T-helper 2 cell treated with Interferon-gamma antibody and Interleukin-4, amounts not matched to agents 100 ng/mL and 5 ng/mL, for 36 hours (primary cell): ENCODE measurements at places on chromosomes 4 and X. TPM values are rescaled to one million over a fixed set of nuclear protein-coding genes. Genes with fewer than 3 reads are reported as not detected.

DKK2 gene
- total RNA-seq, result not detected in 2 replicates

PUDP gene
- total RNA-seq, result 17.3 and 20.2 TPM in 2 replicates

RXFP1 gene
- total RNA-seq, result not detected in 2 replicates

GLRA3 gene
- total RNA-seq, result not detected in 2 replicates

FUNDC2 gene
- total RNA-seq, result 51.2 and 54.4 TPM in 2 replicates

EMCN gene
- total RNA-seq, result not detected in 2 replicates
